ENCODE measurements at places on chromosomes 1 and 21.

GRCh38 chr1:245874942-245875580 is 632.0 kb downstream of the SMYD3 start:
- no peak for DNase-seq

DNA sequence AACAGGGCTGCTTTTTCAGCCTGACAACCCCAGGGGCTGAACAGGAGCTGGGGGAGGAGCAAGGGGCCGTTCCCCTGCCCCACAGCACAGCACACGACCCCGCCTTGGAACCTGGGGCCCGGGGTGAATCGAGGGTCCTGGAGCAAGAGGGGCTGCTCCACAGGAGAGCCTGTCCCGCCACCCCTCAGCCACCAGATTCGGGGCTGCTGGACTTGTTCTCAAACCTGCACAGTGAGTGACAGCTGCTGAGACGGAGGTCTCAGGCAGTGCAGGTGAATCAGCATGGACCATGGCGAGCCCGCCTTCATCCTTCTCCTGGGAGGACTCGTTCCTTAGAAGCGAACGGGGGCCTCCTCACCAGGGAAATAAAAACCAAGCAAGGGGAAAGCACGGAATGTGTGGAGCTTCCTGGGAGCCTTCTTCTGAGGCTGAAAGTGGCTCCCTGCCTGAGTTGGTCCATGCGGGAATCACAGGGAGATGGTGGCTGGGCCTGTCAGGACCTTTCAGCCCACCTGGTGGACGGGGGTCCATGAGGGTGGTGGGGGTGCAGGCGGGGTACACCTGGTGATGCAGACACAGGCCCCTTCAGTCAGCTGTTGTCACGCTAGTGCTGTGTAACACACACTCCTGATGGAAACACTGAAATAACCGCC is 125.4 kb downstream of the SIK1 start:
- DNase-seq, result no peak

- peak; percentile 67 for DNase-seq
Observed at GRCh38 chr1:90384193-90384592, 332.9 kb downstream of the BARHL2 start.

GRCh38 chr1:87178441-87178840 is 150.2 kb upstream of the LMO4 start:
- DNase-seq, result no peak

GRCh38 chr1:184623404-184623803 is 131.3 kb downstream of the EDEM3 start:
- no peak for DNase-seq

- DNase-seq, result no peak
Observed at GRCh38 chr1:182861994-182862393, 22.8 kb downstream of the DHX9 start.

DNA sequence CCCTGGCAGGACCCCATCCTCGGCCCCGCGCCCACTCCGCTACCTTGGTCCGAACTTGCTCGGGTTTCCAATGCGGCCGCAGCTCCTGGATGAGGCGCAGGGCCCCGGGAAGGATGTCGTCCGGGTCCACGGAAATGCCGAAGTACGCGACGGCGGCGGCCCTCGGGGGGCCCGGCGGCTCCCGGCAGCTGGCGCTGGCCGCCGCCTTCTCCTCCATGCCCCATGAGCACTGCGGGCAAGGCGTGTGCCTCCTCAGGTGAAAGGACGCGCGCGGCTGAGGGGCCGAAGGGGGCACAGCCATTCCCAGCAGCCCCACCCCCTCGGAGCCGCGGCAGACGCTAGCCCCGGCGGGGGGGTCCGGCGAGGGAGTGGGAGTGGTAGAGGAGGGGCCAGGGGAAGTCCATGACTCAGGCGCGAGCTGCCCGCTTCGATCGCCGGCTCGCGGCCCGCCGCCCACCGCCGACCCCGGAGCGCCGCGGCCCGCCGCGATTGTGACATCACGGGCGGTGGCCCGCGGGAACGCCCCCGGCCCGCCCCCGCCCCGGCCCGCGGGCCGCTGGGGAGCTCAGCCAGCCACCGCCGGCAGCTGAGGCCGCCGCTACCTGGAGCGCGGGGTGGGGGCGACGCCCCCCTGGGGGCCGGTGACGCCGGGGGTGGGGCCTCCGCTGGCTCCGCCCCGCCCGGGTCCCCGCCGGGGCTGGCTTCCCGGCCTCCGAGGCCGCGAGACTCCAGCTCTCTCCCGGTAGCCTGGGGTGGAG is at the start of gene ETNK2:
TSS of gene ETNK2 (minus strand) at position 493 of the 758 bp plus-strand sequence. CDS start at position 301, 192 bp downstream.
- DNase-seq, result peak; percentile 87

GRCh38 chr1:37239225-37239740 is 205.0 kb upstream of the GRIK3 start:
- DNase-seq, result peak; percentile 48

GRCh38 chr1:64396817-64397216 is 73.1 kb upstream of the CACHD1 start:
- DNase-seq, result no peak

DNA sequence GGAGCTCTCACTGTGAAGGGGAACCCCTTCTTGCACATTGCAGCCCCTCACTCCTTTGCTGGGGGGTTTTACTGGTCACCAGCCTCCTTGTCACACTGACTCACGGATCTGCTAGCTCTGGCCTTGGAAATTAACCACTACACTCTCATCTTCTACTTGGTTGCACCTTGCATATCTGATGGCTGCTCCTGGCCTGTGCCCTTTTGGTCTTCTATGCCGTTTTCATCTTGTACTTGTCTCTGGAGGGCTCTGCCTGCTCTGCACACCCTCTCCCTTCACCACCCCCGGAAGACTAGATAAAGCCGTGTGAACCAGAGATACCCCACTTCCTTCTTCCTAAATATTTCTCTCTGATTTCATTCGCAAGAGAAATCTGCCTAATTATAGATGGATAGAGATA is 44.6 kb downstream of the CD247 start:
- no peak for DNase-seq

GRCh38 chr1:92707292-92707691 is 77.6 kb downstream of the EVI5 start:
- DNase-seq, result no peak

GRCh38 chr1:98121646-98122045 is 200.8 kb upstream of the DPYD start:
- no peak for DNase-seq

DNA sequence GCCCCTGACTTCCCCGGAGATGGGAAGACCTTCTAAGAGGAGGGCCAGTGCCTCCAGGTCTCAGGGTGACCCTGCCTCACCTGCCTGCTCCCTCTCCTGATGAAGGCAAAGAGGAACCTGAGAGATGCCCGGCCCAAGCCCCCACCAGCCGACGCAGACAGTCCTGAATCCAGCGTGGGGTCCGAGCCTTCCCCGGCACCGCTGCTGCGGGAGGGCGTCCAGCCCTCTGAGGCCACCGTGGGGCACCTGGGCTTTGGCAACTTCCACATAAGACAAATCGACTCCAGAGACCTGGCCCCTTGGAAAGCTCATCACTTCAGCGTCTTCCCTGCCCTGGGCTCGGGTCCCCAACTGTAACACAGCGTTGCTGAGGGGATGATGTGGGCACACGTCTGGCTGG is 122.2 kb downstream of the CASZ1 start:
- no peak for DNase-seq

- DNase-seq, result peak; percentile 74
Observed at GRCh38 chr1:233993651-233994050, 89.2 kb downstream of the SLC35F3 start.

GRCh38 chr21:40179166-40179565 is 311.9 kb downstream of the PCP4 start:
- no peak for DNase-seq

DNA sequence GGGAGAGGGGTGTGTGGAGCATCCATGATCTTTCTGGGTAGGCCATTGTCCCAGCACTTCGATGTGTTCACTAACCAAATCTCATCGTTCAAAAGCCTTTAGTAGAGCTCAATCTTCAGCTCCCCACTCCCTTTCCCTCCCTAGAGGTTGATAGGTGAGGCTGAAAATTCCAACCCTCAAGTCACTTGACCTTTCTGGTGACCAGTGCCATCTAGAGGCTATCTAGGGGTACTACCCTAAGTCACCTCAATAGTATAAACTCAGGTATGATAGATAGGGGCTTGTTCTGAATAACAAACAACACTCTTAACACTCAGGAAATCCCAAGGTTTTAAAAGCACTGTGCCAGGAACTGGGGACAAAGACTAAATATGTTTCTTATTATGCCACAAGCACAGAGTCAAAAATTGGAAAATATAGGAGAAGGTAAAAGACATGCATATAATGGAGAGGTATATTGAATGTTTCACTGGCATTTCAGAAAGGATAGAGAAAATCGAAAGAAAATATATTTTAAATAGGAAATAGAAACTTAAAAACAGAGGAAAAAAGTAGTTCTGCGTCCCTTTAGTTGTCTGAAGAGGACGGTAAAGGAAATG is 42.9 kb upstream of the CD53 start:
- peak; percentile 54 for DNase-seq

- DNase-seq, result no peak
Observed at GRCh38 chr1:96164053-96164452, 557.5 kb upstream of the PTBP2 start.

DNA sequence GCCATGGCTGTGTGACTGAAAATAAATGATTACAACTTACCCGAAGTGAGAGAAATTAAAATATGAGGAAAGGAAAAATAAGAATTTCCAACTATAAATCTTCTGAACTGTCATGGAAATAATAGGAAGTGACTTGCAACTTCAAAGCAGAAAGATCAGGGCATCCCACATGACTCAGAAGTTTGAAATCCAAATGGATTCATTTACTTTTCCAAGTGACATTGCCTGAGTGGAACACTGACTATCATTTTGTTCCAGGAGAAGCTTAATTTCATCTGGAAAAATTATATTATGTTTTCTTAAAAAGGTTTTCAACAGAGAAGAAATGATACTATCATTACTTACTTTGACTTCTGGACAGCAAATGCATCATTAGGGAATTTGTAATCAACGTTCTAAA is 110.8 kb downstream of the GREM2 start:
- DNase-seq, result no peak

- peak; percentile 96 for DNase-seq
Observed at GRCh38 chr1:162206749-162207635, 137.5 kb downstream of the NOS1AP start.

DNA sequence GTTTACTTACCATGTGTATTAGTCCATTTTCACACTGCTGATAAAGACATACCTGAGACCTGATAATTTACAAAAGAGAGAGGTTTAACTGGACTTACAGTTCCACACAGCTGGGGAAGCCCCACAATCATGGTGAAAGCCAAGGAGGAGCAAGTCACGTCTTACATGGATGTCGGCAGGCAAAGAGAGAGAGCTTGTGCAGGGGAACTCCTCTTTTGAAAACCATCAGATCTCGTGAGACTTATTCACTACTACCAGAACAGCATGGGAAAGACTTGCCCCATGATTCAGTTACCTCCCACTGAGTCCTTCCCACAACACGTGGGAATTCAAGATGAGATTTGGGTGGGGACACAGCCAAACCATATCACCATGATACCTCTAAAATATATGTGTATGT is 39.3 kb upstream of the ERRFI1 start:
- no peak for DNase-seq

DNA sequence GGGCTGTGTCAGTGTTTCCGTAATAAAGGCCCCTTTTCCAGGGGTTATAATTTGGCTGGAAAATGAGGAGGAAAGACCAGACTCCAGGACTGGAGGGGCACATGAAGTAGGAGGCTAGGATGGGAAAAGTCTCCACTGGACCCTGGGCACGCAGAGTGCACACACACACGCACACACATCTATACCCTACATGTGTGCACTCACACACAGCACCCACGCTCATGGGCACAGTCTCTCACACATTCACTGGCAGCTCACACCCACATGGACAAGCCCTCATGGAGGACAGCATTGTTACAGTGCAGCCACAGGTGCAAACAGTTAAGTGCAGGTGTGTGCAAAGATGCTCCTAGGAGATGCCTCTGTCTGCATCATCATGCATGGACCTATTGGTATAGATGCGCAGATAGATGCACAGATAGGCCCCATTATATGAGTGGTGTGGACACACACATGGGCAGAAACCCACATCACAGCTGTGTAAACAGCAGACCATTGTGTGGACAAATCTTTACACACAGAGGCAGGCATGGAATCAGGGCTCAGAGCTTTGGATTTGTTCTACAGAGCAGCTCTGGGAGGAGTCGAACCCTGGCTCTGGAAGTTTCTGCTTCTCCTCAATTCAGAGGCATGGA is 9.1 kb upstream of the RUNX3 start:
- DNase-seq, result peak; percentile 13

- no peak for DNase-seq
Observed at GRCh38 chr1:21154717-21155116, 22.0 kb downstream of the EIF4G3 start.

DNA sequence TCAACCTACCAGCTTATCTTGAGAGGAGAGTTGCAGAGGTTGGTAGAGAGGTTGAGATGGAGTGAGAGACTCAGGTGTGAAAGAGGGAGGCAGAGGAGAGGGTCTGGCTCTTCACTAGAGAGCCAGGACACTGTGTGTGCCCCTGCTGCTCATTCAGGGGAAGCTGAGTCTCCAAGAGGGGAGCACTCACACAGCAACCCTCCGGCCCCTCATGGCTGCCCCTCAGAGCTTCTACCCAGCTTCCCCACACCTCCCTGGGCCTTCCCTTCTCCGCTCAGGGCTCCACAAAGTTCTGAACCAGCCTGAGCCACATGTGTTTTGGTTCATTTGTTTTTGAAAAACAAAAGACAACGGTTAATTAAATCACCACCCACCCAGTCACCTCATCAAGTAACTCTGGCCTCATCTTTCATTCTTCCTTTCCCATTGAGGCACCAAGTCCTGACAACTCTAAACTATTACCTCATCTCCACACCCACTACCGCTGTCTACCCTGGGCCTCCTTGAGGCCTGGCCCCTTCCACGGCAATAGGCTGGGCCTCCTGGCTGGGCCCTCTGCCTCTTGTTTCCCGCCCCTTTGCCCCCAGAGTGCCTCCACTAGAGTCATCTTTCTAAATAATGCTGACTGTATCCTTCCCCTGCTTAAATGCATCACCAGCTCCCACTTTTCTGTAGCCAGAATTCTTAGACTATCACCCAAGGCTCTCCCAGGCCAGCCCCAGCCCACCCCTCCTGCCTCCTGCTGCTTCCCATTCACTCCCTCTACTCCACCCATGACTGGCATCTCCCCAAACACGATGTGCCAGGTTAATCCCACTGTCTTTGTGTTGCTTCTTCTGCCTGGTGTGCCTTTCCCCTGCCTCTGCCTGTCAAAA is 33.0 kb downstream of the TNNT2 start:
- no peak for DNase-seq

GRCh38 chr1:240093120-240093961 is 1.7 kb downstream of the FMN2 start:
- DNase-seq, result peak; percentile 19

GRCh38 chr1:200037904-200038303 is 10.4 kb downstream of the NR5A2 start:
- no peak for DNase-seq

GRCh38 chr1:152411134-152411533 is 2.9 kb downstream of the CRNN start:
- no peak for DNase-seq
